H9 (cell line): ENCODE measurements at places on chromosomes 3 and 15.

GRCh38 chr3:169836942-169837275 lies 24.2 kb upstream of the LRRC34 start:
- no peaks in the 10 kb centered on the region for H3K27me3 ChIP-seq
- no peaks in the 10 kb centered on the region for H3K36me3 ChIP-seq
- H3K4me1 ChIP-seq = no peaks in the 10 kb centered on the region
- DNase-seq = no peak

- H3K36me3 ChIP-seq = peaks cover 17% of the 10 kb centered on the region
- no peak for DNase-seq
- H3K4me1 ChIP-seq = no peaks in the 10 kb centered on the region
- H3K4me3 ChIP-seq = no peak overlapping the region
- no peak overlapping the region for H3K27ac ChIP-seq
These were observed 698.5 kb downstream of the OTOL1 start for GRCh38 chr3:162195147-162195546.

DNA sequence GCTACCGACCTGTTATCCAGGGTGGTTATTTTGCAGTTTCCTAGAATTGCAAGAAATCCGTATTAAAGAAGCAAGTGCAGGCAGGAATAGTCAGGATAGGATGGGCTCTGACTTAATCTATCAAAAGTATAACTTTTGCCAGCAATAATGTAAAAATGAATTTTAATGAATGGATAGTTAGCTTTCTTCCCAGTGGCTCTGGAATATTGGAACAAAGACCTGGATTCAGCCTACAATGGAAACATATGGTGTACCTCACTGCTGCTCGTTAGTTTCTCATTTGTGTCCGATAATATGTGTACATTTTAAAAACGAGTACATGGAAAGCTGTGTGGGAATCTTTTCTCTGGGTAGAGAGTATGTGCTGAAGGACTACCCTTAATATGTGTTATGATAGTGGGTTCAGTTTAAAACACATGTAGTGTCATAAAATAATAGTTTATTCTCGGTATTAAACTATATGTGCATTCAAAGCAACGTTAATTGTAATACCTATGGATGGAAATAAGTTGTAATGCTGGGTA lies 805 bp downstream of the SERPINI1 start:
- no peaks in the 10 kb centered on the region for H3K4me1 ChIP-seq
- H3K27ac ChIP-seq = no peak overlapping the region
- no peak for DNase-seq
- H3K36me3 ChIP-seq = no peaks in the 10 kb centered on the region; the same call in 1 of the 2 replicates
- no peaks in the 10 kb centered on the region for H3K27me3 ChIP-seq

DNA sequence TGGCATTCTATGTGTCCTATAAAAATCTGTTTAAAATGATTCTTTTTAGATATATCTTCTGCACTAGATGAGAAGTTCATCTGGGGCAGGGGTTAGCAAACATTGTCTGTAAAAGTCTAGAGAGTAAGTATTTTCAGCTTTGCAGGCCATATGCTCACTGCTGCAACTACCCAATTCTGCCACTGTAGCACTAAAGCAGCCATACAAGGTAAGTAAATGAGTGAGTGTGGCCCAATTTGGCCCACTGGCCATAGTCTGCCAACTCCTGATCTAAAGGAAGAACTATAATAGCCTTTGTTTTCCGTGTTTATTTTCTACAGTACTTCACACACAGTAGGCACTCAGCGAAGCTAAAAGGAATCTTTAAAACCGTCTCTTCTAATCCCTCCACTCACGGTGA lies 42.3 kb downstream of the DLG1 start:
- H3K27me3 ChIP-seq = no peaks in the 10 kb centered on the region
- no peak overlapping the region for H3K27ac ChIP-seq
- no peak for DNase-seq
- no peak overlapping the region for H3K4me3 ChIP-seq
- no peaks in the 10 kb centered on the region; the same call in 1 of the 2 replicates for H3K4me1 ChIP-seq

DNA sequence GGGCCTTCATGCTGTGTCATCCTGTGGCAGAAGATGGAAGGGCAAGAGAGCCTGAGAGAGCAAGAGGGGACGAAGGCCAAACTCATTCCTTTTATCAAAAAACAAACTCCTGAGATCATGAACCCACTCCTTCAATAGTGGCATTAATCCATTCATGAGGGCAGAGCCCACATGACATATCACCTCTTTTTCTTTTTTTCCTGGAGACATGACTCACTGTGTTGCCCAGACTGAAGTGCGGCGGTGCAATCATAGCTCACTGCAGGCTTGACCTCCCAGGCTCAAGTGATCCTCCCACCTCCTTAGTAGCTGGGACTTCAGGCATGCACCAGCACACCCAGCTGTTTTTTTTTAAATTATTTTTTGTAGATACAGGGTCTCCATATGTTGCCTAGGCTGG lies 92.0 kb upstream of the RNU6-1 start:
- no peaks in the 10 kb centered on the region for H3K4me1 ChIP-seq
- no peak overlapping the region for H3K4me3 ChIP-seq
- no peaks in the 10 kb centered on the region for H3K36me3 ChIP-seq

DNA sequence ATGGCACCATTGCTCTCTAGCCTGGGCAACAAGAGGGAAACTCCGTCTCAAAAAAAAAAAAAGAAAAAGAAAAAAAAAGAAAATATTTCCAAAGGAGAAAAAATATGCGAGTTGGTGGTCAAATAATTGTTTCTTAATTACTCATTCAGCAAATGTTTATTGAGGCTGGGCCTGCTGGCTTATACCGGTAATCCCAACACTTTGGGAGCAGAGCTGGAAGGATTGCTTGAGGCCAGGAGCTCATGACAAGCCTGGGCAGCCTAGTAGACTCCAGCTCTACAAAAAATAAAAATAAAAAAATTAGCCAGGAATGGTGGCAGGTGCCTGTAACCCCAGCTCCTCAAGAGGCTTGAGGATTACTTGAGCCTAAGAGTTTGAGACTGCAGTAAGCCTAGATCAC lies 4.1 kb downstream of the KNL1 start:
- 0 out of 2 replicates have a peak, but pooled peaks cover 4% of the 10 kb centered on the region for H3K36me3 ChIP-seq
- no peak overlapping the region for H3K4me3 ChIP-seq
- no peaks in the 10 kb centered on the region for H3K27me3 ChIP-seq

DNA sequence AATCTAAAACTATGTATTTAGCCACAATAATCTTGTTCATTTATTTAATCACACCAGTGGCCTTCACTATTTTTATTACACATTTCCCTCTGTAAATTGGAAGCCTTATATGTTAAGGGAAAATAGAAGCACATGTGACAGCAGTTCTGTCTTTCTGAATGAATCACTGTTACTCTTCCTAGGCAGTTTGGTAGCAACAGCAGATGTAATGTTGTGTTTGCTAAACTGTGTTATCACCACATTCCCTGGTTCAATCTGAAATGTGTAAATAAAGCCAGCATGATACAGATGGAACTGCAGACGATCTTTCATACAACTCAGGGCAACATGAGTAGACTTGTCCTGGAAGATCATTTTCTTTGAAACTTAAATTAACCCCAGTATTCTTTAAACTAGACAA lies 220.1 kb downstream of the MCTP2 start:
- H3K27me3 ChIP-seq = no peaks in the 10 kb centered on the region
- H3K36me3 ChIP-seq = no peaks in the 10 kb centered on the region
- no peak for DNase-seq
- H3K4me3 ChIP-seq = no peak overlapping the region
- H3K27ac ChIP-seq = no peak overlapping the region
- H3K4me1 ChIP-seq = no peaks in the 10 kb centered on the region

- H3K36me3 ChIP-seq = peaks cover 26% of the 10 kb centered on the region
- no peaks in the 10 kb centered on the region for H3K27me3 ChIP-seq
- no peak overlapping the region for H3K4me3 ChIP-seq
- H3K4me1 ChIP-seq = no peaks in the 10 kb centered on the region
These were observed 88.5 kb upstream of the LRRFIP2 start for GRCh38 chr3:37262816-37263393.

DNA sequence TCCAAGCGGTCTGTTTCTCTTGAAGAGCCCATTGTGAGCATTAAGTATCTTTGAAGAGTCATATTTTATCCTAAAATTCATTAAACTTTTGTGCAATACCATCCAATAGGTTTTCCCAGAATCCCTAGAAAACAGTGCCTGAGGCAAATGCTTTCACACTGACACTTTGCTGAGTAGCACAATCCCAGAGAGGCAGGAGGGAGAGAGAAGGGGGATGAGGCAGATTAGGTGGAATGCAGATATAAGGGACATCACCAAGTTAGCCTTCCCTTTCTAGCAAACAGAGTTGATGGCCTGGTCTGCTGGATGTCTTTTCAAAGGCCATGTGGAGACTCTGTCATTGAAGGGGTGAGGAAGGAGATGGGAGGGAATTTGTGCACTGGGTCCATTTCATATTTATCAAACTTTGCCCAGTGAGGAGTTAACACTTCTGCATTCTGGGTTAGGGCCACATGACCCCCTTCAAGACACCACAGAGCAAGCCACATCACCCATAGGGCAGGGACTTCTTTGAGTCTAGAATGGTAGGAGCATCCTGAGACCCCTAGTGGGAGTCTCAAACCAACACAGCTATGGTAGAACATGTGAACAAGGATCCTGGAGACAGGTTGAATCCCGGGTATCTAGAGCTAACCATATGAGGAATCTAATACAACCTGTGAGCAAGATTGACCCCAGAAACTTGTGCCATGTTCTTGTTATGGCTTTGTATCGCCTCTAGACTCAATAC lies 32.0 kb upstream of the SEMA6D start:
- DNase-seq = no peak
- no peak overlapping the region for H3K4me3 ChIP-seq
- H3K4me1 ChIP-seq = no peaks in the 10 kb centered on the region
- H3K36me3 ChIP-seq = no peaks in the 10 kb centered on the region
- H3K27me3 ChIP-seq = no peaks in the 10 kb centered on the region

DNA sequence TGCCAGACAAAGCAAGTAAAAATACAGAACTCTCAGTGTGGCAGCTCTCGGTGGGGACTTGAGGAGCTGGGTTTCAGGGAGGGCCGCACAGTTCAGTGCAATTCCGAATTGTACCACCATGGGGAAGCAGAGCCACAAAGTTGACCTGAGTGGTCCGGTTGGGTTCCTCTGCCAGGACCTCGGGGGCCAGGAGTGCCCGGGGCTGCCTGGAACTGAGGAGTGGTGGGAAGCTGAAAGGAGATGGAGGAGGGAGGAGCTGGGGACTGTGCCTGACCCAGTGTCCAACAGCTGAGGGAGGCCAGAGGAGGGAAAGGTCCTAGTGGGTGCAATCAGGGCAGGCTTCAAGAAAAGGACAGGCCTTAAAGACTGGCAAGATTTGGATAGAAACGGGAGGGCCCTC lies 32.2 kb upstream of the TRH start:
- H3K4me3 ChIP-seq = no peak overlapping the region
- H3K27ac ChIP-seq = no peak overlapping the region
- no peaks in the 10 kb centered on the region for H3K4me1 ChIP-seq
- peak; percentile 87 for DNase-seq
- no peaks in the 10 kb centered on the region for H3K36me3 ChIP-seq
